Activated T-helper 1 cell treated with anti-CD3 and anti-CD28 coated beads, Interleukin-2, amount 50 U/mL, for 16 hours (primary cell): ENCODE measurements at places on chromosomes 5 and 9.

DNA sequence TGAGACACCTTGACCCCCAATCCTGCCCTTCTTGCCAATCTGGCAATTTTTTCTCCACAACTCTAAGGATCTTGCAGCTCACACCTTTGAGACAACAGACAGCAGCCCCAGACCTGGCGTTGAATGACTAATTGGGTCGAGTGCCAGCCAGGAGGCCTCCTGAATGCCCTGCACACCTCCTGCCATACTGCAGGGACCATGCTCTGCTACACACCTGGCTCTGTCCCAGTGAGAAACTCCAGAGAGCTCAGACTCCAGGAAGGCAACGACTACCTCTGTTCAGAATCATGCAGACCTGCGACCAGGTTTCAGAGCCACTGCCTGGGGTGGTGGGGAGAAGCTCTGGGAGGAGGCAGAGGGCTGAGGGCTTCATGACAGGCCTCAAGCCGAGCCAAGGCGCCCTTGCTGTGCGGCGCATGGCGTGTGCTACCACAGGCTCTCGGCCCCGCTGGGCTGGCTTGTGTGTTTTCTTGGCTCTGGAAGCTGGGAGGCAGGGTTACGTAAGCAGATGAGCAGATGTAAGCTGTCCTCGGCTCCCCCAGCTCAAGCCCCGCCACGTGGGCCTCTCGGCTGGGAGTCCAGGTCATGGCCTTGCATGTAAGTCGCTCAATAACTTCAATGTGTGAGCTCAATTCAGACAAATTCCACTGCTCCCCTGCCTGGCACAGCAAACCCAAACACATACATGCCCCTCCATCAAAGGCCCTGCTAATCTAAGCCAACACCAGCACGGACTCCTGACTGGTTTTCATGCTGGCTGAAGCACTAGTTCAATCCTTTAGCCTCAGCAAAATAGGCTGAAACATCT lies 27.5 kb downstream of the B4GALT1 start:
- DNase-seq, result no peak

DNA sequence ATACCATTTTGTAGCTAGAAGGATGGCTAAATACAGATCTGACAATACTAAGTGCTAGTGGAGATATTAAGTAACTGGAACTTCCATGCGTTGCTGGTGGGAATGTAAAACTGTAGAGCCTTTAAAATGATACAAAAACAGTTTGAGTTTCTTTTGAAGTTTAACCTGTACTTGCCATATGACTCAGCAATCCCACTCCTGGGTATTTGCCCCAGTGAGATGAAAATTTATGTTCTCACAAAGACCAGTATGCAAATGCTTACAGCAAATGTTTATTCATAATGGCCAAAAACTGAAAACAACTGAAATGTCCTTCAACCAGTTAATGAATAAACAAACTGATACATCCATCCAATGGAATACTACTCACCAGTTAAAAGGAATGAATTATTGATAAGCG lies 137.3 kb downstream of the SLC12A2 start:
- no peak for DNase-seq

DNA sequence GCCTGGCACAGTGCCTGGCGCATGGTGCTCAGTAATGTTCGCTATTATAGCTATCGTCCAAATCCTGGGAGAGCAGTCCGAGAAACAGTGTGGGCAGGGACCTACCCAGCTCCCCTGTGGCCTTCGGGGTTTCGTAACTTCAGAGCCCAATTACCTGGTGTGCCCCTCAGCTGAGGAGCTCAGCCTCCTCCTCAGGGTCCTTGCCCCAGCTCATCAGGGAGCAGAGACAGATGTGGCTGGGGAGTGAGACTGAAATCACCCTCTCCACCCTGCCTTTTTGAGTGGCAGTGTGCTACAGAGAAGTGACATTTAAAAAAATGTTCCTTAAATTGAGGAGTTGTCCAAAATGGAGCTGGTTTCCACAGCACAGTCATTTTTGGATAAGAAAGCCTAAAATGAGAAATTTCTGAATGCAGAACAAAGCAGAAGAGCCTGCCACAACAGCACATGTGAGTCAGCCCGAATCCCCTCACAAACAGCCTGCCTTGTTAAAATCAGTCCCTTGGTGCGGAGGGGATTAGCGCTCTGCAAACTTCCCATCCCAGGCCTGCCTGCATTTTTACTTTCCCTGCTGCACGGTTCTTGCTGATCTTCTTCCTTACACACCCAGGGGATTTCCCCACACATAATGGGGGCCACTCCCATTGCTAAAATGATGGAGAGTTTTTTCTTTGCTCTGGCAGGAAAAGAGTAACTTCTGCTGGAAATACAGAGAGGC lies 78.1 kb upstream of the PITX1 start:
- no peak for DNase-seq

DNA sequence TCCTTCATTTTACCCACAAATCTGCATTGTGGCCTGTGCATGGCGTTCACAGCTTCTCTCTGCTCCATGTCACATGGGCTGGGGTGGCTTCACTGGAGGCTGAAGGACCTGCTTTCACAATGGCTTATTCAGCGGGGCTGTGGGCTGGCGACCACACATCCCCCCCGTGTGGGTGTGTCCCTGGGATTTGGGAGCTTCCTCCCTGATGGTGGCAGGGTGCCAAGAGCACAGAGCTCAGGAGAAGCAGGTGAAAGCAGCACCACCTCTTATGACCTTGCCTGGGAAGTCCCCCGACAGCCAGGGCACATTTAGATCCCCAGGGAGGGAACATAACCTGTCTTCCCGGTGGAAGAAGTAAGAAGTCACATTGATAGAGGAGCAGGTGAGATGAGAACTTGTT lies 5.0 kb upstream of the MED10 start:
- no peak for DNase-seq

GRCh38 chr5:79229357-79230174 lies 6.4 kb upstream of the JMY start:
- no peak for DNase-seq

- DNase-seq, result no peak
Measured at GRCh38 chr5:135015942-135016341, 18.1 kb downstream of the PITX1 start.

GRCh38 chr9:7320139-7320538 lies 479.4 kb downstream of the DMAC1 start:
- DNase-seq, result no peak

- DNase-seq, result no peak
Measured at GRCh38 chr5:171207256-171207847, 101.7 kb upstream of the TLX3 start.

DNA sequence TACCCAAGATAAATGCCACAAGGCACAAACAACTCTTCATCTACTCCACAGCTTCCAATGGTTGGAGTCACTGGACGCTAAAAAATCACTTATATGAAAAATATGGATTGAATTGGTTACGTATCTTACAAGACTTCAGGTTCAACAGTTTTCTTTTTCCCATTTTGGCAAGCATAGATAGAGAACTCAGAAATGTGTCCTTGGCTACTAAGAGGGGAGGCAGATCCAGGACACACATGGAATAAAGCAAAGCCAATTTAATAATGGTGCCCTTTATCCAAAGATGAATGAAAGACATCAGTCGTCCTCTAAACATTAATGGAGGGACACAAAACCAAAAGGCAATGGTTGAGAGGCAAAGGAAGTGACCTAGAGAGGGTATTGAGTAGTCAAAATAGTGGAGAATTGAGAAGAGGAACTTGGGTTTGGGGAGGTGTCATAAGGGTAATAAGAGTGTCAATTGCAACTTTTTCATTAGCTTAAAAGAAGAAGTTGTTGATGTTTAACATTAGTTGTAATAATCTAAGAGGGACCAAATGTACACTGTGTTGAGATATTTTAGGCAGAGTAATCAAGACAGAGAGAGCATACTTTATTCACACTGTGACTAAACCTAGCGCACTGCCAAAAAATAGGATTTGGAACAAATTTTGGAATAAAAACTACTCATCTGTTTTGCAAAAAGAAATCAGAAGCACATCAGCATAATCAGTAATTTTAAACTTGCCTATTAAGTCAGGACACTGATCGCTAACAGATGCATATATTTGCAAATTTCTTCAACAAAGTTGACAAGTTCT lies 308.2 kb downstream of the ARL15 start:
- no peak for DNase-seq

- no peak for DNase-seq
Measured at GRCh38 chr5:163504079-163504931, 1.1 kb upstream of the MAT2B start.

DNA sequence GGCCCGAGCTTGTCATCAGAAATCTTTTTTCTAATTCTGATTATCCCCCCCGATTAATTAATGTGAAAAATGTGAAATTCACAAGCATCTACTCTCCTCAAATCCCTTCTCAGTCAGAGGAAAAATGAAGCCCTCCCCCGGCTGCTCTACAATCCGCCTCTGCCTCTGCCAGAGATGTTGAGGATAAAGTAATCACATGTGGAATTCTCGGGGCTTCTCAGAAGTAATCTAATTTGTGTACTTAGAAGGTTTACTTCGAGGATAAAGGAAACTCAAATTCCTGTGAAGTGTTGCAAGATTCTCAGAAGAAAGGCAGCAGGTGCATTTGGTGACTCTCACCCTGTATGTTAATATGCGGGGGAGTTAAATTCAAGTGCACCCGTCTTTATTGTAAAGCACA lies 726.1 kb upstream of the ADAMTS16 start:
- no peak for DNase-seq

GRCh38 chr5:132344775-132345514 lies 24.6 kb upstream of the SLC22A5 start:
- no peak for DNase-seq

DNA sequence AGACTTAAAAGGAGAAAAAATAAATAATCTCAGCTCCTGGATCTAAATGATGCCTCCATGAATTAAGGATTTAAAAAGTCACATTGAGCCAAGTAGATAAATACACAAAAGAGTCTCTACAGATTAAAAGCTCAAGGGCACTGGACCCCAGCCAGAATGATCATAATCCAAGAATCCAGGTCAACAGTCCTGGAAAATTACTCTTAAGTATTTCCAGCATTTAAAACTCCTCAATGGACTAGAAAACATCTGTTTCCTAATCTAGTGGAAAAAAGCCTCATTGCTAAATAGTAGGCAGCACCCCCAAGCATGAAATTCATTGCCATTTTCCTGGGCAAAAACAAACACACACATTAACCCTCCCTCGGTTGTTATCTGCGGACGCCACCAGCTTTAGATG lies 96.8 kb downstream of the FRMD3 start:
- DNase-seq, result no peak

GRCh38 chr9:117092582-117092981 lies 322.3 kb downstream of the ASTN2 start:
- no peak for DNase-seq

DNA sequence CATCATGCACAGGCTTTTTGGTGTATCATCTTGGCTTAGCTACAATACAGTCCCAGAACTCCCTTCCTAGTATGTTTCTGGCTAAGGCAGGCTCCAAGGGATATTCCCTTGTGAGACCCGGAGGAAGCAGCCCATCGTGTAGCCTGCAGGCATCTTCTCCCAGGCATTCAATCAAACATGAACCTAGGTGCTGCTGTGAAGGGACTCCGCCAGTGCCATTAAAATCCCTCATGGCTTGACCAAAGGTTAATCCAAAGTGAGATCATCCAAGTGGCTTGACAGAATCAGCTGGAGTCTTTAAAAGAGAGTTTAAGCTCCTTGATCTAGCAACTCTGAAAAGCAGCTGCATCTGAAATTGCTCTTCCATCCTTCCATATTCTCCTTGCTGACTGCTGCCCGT lies 333.9 kb downstream of the DIRAS2 start:
- no peak for DNase-seq
